Neural crest cell (in vitro differentiated cells): ENCODE measurements at places on chromosomes 4 and X. TPM values are rescaled to one million over a fixed set of nuclear protein-coding genes. Genes with fewer than 3 reads are reported as not detected.

DNA sequence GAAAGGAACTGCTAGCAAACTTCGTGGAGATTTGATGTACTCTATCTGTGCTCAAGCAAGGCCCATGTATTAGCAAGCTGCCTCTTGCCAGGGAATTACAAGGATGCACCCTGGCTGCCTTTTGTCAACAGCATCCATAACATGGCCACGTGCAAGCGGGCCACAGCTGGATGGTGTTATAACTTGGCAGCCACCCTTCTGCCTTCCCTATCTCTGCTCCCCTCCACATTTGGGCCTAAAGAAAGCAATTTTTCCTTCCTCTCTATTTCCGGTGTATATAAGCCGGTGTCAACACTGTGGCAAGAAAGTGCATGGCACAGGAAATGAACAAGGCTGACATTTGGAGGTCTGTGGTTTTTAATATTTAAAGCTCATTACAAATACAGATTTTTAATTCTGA is 94.8 kb downstream of the CLNK start:
- no peaks in the 10 kb centered on the region for H3K36me3 ChIP-seq
- H3K4me1 ChIP-seq = peaks cover 5% of the 10 kb centered on the region
- no peak for DNase-seq
- no peak overlapping the region for H3K4me3 ChIP-seq

DNA sequence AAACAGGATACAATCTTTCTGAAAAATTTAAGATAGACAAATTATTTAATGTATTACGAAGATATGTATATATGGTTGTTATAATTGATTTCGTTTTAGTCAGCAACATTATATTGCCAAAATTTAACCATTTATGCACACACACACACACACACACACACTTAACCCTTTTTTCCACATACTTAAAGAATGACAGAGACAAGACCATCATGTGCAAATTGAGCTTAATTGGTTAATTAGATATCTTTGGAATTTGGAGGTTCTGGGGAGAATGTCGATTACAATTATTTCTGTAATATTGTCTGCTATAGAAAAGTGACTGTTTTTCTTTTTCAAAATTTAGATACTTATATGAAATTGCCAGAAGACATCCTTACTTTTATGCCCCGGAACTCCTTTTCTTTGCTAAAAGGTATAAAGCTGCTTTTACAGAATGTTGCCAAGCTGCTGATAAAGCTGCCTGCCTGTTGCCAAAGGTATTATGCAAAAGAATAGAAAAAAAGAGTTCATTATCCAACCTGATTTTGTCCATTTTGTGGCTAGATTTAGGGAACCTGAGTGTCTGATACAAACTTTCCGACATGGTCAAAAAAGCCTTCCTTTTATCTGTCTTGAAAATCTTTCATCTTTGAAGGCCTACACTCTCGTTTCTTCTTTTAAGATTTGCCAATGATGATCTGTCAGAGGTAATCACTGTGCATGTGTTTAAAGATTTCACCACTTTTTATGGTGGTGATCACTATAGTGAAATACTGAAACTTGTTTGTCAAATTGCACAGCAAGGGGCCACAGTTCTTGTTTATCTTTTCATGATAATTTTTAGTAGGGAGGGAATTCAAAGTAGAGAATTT is 5.2 kb downstream of the ALB start:
- no peak overlapping the region for H3K4me3 ChIP-seq
- no peaks in the 10 kb centered on the region for H3K4me1 ChIP-seq
- H3K27me3 ChIP-seq = no peaks in the 10 kb centered on the region
- DNase-seq = no peak
- H3K36me3 ChIP-seq = no peaks in the 10 kb centered on the region

- no peak for DNase-seq
- H3K27ac ChIP-seq = peak overlapping the region; percentile 37
- peaks cover 16% of the 10 kb centered on the region for H3K36me3 ChIP-seq
- H3K4me1 ChIP-seq = peaks cover 29% of the 10 kb centered on the region
- H3K27me3 ChIP-seq = no peaks in the 10 kb centered on the region
Observed at GRCh38 chrX:115642311-115642710, 81.3 kb downstream of the PLS3 start.

DNA sequence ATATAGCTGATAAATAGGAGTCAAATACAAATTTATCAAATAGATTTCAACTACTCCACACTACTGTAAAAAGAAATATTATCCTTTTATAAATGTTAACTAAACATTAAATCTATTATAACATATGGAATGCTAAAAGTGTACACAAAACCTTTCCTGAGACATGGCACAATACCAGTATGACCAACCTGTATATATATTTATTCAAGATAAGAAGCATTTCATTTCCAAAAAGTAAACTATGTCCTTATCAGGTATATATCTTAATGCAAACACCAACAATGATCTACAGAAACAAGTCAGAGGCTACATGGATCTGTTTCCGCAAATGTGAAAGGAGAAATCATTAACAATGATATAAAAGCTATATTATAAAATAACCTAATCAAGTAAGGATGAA is 37.8 kb downstream of the WNK3 start:
- no peak overlapping the region for H3K27ac ChIP-seq
- no peak overlapping the region for H3K4me3 ChIP-seq
- no peaks in the 10 kb centered on the region for H3K27me3 ChIP-seq
- peaks cover 5% of the 10 kb centered on the region for H3K36me3 ChIP-seq

DNA sequence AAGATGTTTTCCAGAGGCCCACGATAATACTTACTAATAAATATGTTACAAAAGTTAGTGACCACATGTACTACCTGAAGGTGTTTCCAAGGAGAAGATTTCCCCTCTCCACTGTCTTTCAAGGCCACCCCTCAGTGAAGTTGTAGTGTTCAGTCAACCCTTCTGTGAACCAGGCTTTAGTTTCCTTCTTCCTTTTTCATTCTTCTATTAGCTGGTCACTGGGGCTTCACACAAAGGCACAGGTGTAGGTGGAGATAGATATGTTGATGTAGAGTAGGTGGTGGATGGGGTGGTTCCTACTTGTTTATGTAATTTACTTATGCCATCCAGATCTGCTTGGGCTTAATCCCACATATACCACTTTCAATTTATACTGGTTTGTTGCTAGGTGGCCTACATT is 43.3 kb upstream of the ADAM29 start:
- no peak overlapping the region for H3K4me3 ChIP-seq
- no peaks in the 10 kb centered on the region for H3K27me3 ChIP-seq
- H3K4me1 ChIP-seq = peaks cover 15% of the 10 kb centered on the region
- no peak overlapping the region for H3K27ac ChIP-seq
- DNase-seq = no peak

DNA sequence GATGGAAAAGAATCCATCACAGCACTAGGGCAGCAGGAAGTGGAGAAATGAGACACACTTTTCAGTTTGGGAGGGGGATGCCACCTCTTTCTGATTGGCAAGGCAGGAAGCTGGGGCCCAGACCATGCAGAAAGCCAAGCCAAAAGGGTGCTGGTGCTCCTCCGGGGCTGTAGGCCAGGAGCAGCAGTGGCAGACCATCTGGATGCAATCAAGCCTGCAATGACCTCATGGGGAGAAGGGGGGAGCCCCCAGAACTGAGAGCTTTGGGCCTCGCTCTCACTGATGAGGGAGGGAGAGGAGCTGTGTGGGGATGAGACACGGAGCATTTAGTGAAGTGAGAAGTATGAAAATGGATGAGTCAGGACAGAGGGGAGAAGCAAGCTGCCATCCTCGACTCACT is 141.3 kb upstream of the NALF2 start:
- no peak for DNase-seq
- H3K27ac ChIP-seq = peak overlapping the region; percentile 91
- H3K36me3 ChIP-seq = no peaks in the 10 kb centered on the region
- H3K4me3 ChIP-seq = no peak overlapping the region
- no peaks in the 10 kb centered on the region for H3K27me3 ChIP-seq
- H3K4me1 ChIP-seq = no peaks in the 10 kb centered on the region

GRCh38 chrX:44017676-44018075 is 44.5 kb upstream of the NDP start:
- no peak overlapping the region for H3K27ac ChIP-seq
- no peaks in the 10 kb centered on the region for H3K36me3 ChIP-seq
- H3K4me3 ChIP-seq = no peak overlapping the region
- H3K4me1 ChIP-seq = no peaks in the 10 kb centered on the region
- H3K27me3 ChIP-seq = no peaks in the 10 kb centered on the region

- H3K27me3 ChIP-seq = no peaks in the 10 kb centered on the region
- no peak overlapping the region for H3K4me3 ChIP-seq
- no peak for DNase-seq
Observed at GRCh38 chr4:10671799-10672198, 12.8 kb downstream of the CLNK start.

The TMEM129 gene
- total RNA-seq = 36.6 and 37.4 TPM in 2 replicates

The ARHGEF38 gene
- not detected in 2 replicates for total RNA-seq
